T follicular helper cell (primary cell): ENCODE measurements at places on chromosomes 11 and 22.

DNA sequence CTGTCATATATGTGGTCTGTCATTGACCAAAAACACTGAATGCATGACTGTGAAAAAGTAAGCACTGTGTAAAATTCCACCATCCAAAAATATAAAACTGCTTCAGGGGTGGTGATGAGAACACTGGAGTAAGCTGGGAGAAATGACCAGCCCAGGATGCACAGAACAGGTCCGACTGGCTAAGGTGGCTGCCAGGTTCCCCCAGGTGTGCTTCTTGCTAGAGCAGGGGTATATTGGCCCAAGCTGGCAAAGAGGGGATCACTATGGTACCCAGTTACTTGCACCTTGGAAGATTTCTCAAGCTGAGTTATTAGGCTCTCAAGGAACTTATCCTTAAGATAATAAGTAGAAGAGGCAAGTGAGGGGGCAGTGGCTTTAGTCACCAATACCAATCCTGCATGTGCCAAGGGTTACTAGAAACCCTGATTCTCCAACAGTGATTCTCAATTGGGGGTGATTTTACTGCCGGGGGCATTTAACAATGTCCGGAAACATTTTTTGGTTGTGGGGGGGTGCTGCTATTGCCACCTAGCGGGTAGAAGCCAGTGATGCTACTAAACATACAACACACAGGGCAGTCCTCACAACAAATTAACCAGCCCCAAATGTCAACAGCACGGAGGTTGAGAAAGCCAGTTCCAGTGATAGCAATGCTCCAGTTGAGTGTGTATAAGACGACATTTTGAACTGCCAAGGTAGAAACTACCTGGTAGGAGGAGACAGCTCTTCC lies 15.7 kb downstream of the SNU13 start:
- no peak for DNase-seq

DNA sequence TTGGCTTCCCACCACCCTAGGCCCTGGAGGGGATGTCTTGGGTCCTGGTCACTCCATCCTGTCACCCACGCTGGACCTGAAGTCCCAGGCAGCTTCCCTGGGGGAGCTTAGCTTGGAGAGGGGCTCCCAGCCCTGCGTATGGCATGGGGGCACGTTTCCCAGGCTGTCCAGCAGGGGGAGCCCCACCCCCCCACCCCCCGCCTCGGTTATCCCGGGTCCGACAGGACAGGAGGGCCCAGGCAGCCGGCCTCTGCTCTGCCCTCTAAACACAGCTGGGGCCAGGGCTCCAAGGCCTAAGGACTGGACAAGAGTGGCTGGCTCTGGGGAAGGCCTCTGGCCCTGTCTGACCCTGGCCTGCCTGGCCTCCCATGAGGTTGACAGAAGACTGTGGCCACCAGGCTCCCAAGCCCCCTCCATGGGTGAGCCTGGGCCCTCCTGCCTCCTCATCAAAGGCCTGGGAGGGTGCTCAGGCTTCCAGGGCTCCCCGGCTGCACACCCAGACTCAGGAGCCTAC lies 104.8 kb downstream of the NECTIN1 start:
- no peak for DNase-seq

DNA sequence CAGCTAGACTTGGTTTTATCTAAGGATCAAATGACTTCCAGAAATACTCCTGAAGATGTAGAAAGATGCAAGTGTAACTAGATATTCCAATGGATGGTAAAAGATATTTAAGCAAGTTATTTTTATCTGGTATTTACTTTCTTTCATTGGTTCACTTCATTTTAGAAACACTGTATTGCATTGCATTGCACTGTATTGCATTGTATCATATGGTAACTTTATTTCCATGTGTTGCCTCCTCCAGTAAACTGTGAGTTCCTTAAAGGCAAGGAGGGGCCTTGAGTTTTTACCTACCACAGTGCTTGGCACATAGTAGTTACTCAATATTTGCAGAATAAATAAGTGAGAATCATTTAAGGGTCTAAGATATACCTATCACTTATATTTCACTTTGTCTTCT lies 31.8 kb upstream of the FLI1 start:
- no peak for DNase-seq

GRCh38 chr22:49449377-49449776 lies 378.3 kb downstream of the BRD1 start:
- DNase-seq = no peak

GRCh38 chr11:15590132-15590531 lies 475.4 kb downstream of the INSC start:
- DNase-seq = no peak

- DNase-seq = no peak
These were observed 58.4 kb downstream of the NARS2 start for GRCh38 chr11:78516281-78516680.

DNA sequence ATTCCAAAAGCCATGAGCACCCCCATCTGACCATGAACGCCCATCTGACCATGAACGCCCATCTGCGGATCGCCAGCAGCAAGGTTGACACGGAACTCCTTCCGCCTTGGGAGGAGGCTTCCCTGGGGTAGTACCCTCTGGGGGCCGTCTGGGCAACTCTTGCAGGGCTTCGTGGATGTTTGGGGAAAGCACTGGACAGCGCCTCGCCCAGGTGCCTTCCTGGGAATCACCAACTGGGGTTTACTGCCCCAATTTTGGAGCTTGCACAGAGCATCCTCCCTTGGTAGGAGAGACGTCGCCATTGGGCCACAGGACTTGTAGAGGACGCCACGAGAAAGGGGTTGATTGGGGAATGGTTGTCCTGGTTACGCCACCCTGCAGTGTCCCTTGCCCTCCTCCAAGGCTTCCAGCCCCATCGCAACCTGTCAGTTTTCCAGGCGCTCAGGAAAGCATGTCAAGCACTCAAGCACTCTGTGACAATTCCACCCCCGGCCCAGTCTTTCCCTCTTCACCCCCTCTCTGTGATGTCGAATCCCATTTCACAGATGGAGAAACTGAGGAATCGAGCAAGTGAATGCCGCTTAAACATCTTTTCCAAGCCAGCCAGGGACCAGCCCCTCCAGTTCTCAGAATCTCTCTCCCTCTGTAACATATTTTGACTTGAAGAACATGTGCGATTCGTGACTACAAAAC lies 914 bp upstream of the PRDM11 start:
- DNase-seq = no peak

- no peak for DNase-seq
These were observed 55.6 kb upstream of the LYVE1 start for GRCh38 chr11:10623797-10624761.

GRCh38 chr11:69257838-69258658 lies 35.9 kb upstream of the MYEOV start:
- no peak for DNase-seq

DNA sequence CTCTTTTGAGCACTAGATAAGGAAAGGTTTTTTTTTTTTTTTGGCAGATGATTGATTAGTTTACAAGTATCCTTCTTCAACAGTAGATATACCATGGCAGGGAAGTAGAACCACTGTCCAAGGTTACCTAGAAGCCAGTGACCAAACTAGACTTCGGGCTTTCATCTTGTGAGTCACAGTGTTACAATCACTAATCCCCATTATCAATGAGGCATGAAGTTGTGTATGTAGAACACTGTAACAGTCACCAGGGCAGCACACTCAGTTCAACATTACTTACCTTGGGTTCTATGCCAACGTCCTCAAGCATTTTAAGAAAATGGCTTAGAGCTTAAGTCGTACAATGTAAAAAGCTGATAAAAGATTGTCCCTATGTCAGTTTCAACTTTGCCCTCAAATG lies 430.9 kb downstream of the ETS1 start:
- DNase-seq = no peak

- no peak for DNase-seq
These were observed 100.5 kb downstream of the DSCAML1 start for GRCh38 chr11:117696540-117696939.

DNA sequence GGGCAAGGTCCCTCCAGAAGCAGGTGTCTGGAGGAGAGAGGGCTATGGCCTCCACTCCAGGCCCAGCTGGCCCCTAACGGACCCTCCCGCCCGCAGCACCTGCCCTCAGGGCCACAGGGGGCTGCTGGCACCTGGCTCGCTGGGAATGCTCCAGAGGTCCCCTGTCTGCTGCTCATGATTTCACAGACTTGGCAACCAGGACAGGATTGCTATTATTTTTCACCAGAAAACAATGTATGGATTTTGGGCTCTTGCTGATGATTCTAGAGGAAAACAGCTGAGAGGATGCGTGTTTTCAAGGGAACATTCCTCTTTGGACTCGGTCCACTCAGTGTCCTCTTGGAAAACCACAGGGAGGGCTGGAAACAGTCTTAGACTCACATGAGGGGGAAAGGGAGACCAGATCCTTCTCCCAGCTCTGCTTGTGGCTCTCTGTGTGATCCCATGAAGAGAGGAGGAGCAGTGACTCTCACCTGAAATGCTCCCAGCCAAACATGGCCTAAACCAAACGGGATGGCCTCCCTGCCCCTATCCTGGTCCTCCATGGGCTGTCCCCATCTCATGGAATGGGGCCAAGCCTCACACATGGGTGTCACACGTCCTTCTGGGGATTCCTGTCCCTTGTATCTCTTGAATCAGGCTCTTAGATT lies 15.8 kb downstream of the MYEOV start:
- DNase-seq = no peak

DNA sequence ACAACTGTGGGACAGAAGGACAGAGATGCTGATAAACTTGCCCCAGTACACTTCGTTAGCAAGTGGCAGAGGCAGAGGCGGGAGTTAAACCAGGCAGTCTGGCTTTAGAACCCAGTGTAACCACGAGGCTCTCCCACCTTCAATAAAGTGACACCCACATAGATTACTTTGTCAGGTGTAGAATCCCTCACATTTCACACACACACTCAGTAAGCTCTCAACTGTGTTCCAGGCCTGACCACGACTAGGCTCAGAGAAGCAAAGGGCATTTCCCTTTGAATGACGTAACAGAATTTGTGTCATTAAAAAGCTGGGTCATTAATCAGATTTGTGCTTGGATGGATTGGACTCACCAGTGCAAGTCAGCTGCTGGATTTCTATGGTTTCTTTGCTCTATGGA lies 118.3 kb upstream of the RCN1 start:
- no peak for DNase-seq

- DNase-seq = no peak
These were observed 40.3 kb upstream of the GRAMD4 start for GRCh38 chr22:46579751-46580449.

GRCh38 chr11:19853016-19853415 lies 140.4 kb downstream of the NAV2 start:
- no peak for DNase-seq

GRCh38 chr22:42910221-42910942 lies 53.3 kb upstream of the ARFGAP3 start:
- DNase-seq = no peak

- DNase-seq = no peak
These were observed 319.2 kb upstream of the CNTN5 start for GRCh38 chr11:98701541-98701940.

- no peak for DNase-seq
These were observed 22.2 kb downstream of the OR56B4 start for GRCh38 chr11:6129635-6130034.

GRCh38 chr22:43630451-43630850 lies 181.7 kb downstream of the EFCAB6 start:
- no peak for DNase-seq

DNA sequence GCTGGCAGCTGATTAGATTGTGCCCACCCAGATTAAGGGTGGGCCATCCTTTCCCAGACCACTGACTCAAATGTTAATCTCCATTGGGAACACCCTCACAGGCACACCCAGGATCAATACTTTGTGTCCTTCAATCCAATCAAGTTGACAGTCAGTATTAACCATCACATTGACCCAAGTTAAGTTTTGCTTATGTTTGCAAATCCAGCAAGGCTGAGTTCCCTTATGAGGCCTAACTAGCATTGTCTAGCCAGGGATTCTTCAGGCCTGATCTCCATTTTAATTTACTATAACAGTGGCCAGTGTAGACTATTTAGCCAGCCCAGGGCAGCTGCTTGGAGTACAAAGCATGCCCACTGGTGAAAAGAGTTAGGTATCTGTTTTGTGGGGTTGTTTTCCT lies 2.3 kb upstream of the KCTD14 start:
- no peak for DNase-seq

DNA sequence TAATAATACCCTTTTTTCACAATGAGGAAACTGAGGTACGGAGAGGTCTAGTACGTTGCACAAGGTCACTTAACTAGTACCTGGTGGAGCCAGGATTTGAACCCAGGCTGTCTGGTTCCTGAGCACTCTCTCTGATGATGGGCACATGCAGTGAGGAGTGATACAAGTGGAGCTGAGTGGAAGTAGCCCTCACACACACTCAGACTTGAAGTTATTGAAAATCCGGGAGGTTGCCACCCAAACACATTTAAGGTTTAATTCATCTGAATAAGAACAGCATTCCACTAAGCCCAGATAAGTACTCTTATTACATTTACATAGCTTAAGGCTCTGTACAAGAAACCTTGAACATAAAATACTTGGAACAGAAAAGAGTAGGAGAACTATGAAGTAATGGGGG lies 4.8 kb downstream of the GRAP2 start:
- no peak for DNase-seq

- DNase-seq = no peak
These were observed 5.9 kb upstream of the OR52L1 start for GRCh38 chr11:5992604-5993251.

GRCh38 chr11:2204361-2205213 lies 33.0 kb upstream of the TH start:
- DNase-seq = no peak

GRCh38 chr11:104534278-104534677 lies 364.0 kb downstream of the CASP12 start:
- DNase-seq = no peak

DNA sequence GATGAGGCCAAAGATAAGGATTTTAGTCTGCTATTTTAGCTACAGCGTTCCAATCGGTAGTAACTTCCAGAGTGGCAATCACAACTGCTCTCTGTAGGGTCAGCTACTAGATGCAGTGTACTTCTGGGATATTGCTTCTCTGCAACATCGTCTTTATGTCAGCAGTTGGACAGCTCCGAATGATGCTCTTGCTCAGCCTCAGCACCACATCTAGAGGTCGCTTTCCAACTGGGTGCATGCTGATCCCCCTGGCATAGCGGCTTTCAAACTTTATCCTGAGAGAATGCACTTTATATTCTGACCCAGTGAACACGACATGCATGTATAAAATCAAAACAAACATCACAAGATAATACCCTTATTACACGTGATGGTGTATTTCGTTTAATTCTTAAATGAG lies 219.6 kb downstream of the C11orf87 start:
- no peak for DNase-seq

- DNase-seq = no peak
These were observed 7.1 kb downstream of the TBX1 start for GRCh38 chr22:19767427-19768341.
